Nucleus accumbens (tissue), 56 donors: ENCODE measurements at places on chromosomes 16 and 17.

DNA sequence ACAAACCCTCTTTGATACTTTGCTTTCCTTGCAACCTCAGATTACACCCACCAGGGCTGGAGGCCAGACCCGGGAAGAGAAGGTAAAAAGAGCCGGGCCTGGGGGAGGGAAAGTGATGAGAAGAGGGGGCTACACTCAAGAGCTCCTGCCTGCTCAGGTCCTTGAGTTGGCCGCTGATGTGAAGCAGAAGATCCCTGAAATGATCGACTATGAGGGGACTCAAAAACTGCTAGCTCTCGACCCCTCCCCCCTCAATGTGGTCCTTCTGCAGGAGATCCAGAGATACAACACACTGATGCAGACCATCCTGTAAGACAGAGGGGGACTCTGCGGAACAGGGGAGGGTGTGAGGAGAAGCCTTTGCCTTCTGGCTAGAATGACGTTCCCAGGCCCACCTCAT lies 2.8 kb upstream of the KDM6B start:
- DNase-seq = no peak

DNA sequence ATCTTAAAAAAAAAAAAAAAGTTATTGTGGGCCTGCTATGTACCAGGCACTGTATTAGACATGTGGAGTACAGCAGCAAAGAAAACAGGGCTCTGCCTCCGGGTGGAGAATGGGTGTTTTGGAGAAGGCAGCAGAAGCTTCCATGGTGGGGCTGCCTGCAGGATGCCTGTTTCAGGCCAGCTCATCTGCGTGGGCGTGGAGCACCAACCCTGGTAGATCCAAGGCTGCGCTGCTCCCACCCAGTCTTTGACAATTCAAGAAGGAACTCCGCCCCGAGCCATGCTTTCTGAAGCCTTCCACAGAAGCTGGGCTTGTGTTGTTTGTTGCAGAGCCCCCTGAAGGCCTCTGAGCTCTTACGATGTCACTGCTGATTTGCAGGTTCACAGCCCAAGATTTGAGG lies 23.2 kb upstream of the CACNG1 start:
- DNase-seq = no peak

GRCh38 chr17:31562376-31562840 lies 170.9 kb downstream of the RAB11FIP4 start:
- no peak for DNase-seq

- DNase-seq = no peak
These were observed 107.6 kb upstream of the SMURF2 start for GRCh38 chr17:64769712-64770111.

GRCh38 chr17:48285614-48286013 lies 144.4 kb downstream of the SKAP1 start:
- no peak for DNase-seq

DNA sequence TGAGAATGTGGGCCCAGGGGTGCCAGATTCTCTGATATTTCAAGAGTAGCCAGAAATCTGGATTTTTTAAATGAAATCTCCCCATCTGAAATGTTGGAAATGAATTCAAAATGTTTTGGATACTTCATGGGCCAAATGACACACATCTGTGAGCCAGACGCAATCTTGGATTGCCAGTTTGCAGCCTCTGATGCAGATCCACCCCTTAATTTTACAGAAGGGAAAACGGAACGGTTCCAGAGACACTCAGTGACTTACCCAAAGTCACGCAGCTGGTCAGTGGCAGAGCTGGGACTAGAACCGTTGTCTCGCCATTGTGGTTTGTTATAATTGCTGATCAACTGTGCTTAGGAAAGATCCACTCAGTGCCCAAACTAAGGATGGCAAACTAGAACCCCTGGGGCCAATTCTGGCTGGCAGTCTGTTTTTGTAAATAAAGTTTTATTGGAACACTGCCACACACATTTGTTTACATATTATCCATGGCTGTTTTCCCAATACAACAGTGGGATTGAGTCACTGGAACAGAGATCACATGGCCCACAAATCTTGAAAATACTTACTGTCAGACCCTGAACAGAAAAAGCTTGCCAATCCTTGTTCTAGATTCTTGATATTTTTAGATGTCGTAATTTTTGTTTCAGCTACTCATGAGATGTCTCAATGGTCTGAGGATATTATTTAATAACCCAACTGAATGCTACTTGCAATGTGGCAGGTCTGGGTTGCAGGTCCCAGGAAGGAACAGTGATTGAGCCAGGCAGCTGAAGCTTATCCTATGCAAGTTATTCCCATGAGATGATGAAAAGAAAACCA lies 143.8 kb downstream of the AXIN2 start:
- no peak for DNase-seq

DNA sequence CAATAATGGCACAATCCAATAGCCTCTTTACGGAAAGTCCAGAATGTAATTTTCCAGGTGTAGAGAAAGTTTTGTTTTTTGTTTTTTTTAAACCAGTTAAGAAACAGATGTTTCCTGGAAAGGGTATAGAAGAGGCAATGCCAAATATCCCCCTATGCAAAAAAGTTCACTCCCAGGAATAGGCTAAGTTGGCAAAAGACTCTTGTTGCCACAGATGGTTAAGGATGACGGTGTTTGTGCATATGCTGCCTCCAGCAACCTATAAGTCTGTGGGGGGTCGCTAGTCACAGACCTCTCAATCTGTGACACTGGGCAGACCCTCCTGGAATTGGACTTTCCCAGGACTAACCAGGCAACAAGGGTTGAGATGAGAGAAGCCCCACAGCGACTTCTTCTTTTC lies 20.9 kb upstream of the HP start:
- DNase-seq = no peak

- DNase-seq = no peak
These were observed 49.3 kb upstream of the MNT start for GRCh38 chr17:2450016-2450650.

DNA sequence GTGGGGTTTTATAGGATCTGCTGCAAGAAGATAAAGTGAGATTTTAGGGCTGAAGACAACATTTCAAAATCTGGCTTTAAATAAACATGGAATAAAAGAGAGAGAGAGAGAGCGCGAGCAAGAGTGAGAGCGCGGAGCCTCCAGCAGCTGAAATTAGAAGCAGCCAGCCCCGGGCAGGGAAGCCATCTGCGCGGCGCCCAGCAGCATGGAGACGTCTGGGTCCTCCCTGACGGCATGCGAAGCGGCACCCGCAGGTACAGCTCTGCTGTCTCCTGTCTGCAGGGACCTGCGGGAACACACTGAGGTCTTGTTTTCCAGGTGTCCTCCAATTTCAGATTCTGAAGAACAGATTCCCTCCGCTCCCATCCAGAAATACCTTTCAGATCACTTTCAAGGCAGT lies 7.9 kb upstream of the BAIAP2 start:
- no peak for DNase-seq

DNA sequence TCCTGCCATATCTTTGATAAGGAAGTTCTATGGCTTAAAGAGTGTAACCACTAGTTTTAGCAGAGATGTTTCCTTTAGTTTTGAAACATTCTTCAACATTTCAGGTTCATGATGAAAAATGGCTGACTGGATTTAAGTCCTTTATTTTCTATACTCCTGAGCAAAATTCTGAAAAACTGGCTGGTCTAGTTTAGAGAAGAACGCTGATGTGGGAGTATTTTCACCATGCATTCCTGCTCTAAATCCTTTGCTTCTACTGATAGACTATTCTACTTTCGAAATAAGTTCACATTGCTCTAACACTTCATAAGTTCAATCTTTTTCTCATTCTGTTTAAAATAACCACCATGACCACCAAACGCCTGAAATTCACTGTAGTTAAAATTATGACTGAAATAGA lies 281.9 kb downstream of the FTO start:
- DNase-seq = no peak

GRCh38 chr17:57913575-57914272 lies 41.5 kb downstream of the CUEDC1 start:
- no peak for DNase-seq

GRCh38 chr17:48051283-48051682 lies 3.1 kb downstream of the NFE2L1 start:
- no peak for DNase-seq

DNA sequence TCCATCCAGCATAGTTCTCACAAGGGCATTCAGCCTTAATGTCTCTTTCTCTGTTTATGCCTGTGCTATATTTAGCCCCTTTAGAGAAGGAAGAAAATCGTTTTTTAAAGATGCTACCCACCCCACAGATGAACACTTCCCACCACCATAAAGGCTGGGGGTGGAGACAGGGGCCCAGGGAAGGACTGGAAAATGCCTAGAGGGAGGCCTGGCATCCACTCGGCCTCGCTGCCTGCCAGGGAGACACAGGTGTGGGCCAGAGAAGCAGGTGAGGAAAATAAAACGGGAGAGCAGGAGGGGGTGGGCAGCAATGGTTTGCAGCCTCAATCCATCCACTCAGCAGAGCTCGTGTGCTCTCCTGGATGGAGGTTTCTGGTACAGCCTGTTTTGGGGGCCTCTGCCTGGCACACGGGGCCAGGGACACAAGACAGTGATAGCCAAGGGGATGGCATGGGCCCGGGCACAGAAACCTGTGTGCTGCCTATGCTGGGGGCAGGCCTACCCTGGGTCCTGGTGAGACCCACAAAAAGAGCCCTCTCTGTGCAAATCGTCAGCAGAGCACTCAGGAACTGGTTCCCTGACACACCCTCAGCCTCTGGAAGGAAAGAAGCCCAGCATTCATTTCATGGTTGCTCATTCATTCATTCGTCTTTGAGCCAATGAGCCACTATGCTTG lies 121.4 kb downstream of the C16orf78 start:
- DNase-seq = no peak

DNA sequence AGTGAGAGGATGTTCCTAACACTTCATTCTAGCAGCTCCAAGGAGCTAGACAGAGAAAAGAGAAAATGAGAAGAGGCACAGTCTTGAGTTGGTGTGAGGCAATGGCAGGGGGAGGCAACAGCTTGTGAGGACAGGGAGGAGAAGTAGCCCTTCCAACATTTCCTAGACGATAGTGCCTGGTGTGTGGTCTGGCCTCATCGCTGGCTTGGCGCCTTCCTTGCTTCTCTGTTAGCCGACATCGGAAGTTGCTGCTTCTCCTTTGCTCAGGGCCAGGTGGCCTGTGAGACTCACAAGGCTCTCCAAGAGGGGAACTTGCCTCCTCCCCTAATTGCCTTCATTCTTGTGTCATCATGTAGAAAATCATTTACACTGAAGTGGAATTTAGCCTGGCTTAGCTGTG lies 208.7 kb downstream of the MAP2K4 start:
- no peak for DNase-seq

DNA sequence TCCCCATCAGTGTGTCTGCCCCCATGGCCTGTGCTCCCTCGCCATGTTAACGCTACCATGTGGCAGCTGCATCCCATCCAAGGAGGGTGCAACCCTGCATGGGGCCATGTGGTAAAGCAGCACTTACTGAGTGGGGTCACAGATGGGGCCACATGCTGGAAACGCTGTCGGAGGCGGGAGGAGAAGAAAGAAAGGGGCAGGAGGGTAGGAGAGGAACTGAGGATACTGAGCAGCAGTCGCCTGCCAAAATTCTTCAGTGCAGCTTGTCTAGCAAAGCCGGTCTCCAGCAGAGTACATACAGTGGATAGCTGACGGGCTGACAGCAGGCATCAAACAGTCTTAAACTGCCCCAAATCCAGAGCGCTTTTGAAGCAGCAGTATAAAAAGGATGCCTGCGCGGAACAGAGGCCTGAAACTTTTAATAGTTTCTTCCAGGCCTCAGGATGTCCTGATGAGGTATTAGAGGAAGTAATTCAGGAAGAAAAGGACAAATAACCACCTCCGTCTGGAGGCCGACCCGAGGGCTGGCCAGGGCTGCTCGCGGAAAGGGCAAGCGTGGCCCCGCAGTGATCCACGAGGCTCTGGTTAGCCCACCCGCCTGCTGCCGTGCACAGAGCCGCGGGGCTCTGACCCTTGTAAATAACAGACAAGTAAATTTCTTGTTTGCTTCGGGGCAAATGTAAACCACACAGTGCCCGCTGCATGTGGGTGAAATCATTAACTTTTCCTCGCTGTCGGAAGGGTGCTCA lies 149.0 kb downstream of the CCDC182 start:
- no peak for DNase-seq

DNA sequence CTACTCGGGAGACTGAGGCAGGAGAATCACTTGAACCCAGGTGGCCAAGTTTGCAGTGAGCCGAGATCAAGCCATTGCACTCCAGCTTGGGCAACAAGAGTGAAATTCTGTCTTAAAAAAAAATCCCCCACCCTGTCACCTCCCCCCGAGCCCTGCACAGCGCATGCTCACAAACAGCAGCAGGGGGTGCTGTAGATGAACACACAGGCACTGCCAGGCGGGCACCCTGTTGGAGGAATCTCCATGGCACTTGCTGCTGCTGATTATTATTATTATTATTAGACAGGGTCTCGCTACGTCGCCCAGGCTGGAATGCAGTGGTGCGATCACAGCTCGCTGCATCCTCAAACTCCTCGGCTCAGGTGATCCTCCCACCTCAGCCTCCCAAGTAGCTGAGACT lies 24.6 kb downstream of the FZD2 start:
- no peak for DNase-seq

DNA sequence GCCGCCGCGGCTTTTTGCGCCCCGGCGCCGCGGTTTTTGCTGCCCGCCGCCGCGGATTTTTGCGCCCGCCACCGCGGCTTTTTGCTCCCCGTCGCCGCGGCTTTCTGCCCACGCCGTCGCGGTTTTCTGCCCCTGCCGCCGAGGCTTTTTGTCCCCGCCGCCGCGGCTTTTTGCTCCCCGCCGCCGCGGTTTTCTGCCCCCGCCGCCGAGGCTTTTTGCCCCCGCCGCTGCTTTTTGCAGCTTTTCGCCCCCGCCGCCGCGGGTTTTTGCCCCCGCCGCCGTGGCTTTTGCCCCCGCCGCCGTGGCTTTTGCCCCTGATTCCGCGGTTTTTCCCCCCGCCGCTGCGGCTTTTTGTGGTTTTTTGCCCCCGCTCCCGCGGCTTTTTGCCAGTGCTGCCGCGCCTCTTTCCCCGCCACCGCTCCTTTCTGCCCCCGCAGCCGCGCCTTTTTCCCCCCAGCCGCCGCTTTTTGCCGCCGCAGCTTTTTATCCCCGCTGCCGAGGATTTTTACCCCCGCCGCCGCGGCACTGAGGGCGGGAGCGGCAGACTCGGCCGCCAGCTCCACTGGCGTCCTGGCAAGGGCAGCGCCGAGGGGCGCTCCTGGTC lies 518.6 kb upstream of the WSB1 start:
- no peak for DNase-seq

- no peak for DNase-seq
These were observed 52.3 kb downstream of the CYB5D2 start for GRCh38 chr17:4195306-4195705.

DNA sequence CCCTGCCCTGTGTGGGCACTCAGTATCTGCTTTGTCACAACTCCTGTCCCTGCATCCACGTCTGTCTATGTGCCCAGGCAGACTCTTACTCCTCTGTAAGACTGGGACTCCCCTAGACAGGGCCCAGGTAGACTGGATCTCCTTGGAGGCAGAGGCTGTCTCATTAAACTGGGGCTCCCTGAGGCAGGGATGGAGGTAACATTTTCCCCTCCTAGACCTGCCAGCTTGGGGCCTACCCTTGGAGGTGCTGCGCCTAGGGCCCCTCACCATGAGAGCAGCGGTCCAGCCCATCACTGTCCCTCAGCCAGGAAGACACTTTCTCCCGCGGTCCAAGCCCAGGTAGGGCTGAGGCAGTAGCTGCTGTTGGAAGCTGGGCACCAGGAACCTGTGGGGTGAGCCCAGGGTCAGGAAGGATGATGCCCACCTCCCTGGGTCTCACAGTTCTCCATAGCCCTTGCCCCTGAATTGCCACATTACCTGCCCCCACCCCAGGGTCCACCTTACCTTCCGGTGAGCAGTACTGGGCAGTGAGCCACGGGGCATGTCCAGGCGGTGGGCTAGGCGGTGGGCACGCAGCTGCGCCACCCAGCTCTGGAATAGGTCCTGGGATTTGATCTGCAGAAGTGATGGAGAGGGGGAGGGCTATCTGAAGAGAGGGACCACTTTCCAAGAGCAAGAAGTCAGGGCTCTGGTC lies 3.4 kb downstream of the OSBPL7 start:
- no peak for DNase-seq
